Esophagus squamous epithelium (tissue), 5 donors: ENCODE measurements at places on chromosomes 2 and 18.

DNA sequence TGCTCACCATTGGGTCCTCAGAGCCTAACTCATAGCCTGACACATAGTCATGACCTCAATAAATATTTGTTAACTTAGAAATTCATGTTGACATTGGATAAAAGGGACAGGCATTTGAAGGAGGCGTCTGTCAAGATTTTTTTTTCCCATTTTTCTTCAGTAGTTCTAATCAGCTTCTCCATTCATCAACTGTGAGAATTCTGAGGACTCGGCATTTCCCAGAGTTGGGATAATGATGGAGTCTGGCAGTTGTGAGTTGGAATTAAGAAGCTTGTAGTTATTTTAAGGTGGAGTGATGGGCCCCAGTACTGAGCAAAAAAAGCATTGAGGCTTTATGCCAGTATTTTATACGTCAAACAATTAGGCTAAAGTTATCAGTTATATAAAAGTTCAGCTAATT lies 4.6 kb downstream of the SPATS2L start:
- no peak for DNase-seq

DNA sequence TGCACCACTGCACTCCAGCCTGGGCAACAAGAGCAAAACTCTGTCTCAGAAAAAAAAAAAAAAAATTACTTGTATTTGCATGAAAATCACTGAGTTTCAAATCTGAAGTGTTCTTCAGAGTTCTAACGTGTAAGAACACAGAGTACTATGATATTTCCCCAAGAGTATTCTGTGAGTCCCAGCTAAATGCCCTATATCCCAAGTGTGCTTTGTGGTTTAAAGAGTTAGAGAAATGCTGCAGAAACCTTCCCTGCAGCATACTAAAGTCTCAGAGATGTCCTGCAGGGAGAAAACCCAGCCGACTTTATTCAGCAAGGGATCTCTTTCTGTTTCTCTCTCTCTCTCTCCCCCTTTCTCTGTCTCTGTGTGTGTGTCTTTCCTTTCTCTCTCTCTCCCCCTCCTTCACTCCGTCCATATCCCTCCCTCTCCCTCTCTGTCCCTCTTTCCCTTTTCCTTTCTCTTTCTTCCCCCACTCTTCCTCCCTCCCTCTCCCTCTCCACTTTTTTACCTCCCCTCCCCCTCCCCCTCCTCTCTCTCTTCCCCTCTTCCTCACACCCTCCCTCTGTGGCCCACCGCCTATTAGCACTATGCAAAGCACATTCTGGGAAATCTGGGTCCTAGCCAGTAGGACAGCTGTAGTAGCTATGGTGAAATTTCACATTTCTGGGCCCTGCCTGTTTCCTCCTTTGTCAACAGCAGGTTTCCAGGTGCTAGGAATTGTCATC lies 54.2 kb downstream of the ACTR2 start:
- DNase-seq, result no peak

DNA sequence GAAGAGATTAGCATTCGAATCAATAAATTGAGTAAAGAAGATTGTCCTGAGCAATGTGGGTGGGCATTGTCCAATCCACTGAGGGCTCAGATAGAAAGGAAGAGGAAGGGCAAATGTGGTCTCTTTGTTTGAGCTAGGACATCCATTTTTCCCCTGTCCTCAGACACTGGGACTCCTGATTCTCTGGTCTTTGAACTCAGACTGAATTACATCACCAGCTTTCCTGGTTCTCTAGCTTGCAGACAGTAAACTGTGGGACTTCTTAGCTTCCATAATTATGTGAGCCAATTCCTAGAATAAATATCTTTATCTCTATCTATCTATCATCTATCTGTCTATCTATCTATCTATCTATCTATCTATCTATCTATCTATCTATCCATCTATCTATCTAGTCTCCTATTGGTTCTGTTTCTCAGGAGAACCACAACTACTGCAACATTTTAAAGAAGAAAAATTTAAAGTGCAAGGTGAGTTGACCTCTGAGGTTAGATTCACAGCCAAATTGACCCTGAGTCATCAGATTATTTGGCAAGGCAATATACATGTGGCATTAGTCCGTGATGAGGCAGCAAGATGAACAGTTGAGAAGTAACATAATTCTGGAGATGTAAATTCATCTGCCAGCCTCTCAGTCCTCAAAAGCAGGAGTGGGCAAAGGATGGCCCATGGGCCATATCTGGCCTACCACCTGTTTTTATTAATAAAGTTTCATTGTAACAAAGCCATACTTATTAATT lies 191.4 kb downstream of the PDE11A start:
- DNase-seq, result no peak

- no peak for DNase-seq
These were observed 36.7 kb downstream of the EPAS1 start for GRCh38 chr2:46333912-46334311.
